Esophagus squamous epithelium (tissue), 5 donors: ENCODE measurements at places on chromosomes 5 and 9.

DNA sequence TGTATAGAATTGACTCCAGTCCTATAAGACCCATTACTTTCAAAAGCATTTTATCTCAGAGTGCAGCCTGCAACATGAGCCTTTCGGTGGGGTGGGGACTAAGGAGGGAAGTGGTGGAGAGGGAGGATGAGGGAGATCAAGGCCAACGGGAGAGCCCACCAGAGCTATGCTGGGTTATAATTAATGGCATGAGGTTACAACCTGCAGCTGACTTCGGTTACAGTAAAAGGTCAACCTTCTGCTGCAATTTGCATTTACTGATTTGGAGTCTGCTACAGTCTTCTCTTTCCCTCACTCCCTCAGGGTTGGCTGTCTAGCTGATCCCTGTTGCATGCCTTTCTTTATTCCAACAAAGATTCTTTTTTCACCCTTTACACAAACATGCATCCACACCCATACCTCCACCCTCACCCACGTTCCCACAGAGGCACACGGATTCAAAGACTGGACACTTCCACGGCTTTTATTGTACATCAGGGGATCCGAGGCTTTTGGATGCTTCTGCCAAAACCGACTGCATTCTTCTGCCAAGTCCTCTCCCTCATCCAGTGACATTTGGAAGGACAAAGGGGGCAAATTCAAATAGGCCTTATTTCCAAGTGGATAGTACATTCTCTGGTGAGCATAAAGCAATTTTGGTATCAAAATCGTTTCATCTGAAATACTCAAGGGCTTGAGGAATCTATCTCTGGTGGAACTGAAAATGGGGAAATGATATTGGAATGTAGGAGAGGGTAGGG, 381.2 kb downstream of the NFIB start:
- DNase-seq: no peak

DNA sequence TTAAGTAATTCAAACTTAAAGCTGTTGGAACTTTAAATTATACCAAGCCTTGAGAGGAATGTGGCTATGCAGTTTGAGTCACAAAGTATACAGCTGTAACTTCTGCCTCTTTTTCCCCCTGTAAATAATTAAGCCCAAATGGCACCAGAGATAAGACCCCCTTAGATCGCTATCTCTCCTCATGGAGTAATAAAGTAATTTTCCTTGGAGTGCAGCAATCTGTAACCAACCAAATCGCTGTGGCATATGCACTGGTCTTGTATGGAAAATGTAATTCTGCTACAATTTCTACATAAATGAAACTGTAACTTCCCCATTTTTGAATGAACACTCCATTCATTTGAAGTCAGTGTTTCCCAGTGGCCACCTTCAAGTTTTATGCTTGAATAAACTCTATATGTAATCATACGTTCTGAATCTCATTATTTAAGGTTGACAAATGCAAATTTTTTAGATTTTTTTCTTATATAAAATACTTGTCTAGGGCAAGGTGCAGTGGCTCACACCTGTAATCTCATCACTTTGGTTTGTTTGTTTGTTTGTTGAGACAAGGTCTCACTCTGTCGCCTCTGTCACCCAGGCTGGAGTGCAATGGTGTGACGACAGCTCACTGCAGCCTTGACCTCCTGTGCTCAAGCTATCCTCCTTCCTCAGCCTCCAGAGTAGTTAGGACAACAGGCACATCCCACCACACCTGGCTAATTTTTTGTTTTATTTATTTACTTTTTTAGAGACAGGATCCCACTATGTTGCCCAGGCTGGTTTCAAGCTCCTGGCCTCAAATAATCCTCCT, 12.3 kb downstream of the SUSD1 start:
- DNase-seq: no peak

DNA sequence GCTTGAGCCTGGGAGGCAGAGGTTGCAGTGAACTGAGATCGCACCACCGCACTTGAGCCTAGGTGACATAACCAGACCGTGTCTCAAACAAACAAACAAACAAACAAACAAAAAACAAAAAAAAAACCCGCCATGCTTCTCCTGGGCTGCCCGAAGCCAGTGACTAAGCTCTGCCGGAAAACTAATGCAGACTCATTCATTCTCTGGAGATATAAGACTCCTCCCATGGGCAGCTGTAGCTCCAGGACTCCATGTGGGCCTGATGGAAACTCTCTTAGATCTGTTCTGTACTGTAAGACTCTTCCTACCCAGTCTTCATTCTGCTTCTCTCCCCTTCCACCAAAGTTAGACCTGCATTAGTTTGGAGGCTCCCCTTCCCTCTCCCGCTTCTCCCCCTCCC, 11.1 kb downstream of the GLDC start:
- DNase-seq: no peak

DNA sequence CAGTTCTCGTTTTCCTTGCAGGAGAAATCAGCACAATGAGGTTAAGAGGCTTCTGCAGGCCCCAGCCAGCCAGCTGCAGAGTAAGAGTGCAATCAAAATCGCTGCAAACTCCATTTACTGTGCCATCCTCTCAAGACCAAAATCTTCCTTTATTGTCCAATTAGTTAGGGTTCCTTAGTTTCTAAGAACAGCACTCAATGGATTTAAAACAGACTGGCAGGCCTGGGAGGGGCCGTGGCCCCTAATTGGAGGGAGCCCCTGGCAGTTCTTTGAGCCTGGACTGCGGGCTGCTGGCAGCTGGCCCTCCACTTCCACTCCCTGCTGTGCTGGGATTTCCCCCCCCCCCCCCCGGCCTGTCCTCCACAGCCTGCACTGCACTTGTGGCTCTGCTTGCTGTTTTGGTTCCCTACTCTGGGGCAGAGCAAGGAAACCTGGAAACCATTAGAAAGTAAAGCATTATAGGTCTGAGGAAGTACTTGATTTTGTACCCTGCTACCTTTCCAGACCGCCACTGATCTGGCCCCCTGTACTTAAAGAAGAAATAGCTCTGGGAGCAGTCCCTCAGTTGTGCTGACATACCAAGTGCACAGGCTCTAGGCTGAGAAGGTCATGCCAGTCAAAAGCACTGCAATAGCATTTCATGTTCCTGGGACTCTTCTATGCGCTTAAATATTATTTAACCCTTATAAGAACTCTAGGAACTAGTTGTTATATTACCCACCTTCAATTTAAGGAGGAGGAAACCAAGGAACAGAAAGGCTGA, 129.0 kb downstream of the APBA1 start:
- no peak for DNase-seq

GRCh38 chr5:159218595-159219023, 9.3 kb upstream of the RNF145 start:
- no peak for DNase-seq

DNA sequence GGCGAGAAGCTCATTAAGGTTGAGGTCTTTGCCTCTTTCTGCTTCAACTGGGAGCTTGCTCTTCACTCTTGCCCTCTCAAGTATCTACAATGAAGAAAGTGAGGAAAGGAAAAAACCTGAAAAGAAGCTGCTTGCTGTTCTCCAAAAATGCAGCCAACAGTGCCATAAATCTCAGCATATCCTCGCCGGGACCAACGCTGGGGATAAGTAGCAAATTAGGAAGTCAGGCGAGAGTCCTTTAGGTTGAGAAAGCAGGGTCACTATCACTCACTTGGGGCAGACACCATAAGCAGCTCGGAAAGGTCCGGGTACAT, 399 bp downstream of the NUP155 start:
- no peak for DNase-seq

DNA sequence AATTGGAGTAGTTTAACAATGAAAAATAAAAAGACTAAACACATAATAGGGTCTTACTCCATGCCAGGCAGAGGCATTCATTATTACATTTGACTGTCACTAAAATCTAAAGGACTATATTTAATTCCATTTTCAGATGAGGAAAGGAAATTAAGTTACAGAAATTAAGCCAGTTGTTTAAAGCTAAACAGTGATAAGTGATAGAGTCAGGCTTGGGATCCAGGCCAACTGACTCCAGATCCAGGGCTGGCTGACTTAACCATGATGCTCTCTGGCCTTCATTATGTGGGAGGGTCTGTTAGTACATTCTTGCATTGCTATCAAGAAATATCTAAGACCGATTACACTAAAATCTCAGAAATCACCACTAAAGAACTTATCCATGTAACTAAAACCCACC, 107.2 kb downstream of the ARHGEF28 start:
- no peak for DNase-seq

GRCh38 chr9:84858364-84858763, 188.8 kb downstream of the NTRK2 start:
- DNase-seq: no peak

DNA sequence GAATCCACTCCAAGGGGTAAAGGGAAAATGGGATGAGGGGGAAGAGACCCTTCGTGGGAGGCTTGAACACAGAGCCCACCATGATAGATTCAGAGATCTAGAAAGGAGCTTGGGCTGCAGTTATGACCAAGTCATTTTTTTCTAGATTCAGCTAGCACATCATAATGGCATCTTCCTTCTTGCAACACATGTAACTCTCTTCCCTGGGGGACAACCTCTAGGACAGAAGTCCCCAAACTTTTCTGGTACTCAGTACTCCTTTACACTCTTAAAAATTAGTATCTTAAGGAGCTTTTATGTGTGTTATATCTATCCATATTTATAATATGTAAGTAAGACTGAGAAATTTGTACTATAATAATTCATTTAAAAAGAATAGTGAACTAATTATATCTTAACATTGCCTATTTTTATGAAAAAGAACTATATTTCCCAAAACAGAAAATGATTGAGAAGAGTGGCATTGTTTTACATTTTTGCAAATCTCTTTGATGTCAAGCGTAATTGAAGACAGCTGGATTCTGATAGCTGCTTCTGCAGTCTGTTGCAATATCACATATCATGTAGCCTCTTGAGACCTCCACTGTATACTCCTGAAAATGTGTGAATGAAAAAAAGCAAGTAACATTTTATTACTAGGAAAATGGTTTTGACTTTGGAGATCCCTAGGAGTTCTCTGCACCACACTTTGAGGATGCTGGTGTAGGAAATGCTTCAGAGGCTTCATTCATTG, 875 bp downstream of the ACO1 start:
- no peak for DNase-seq

- no peak for DNase-seq
Observed at GRCh38 chr5:110851357-110851756, 112.5 kb downstream of the SLC25A46 start.

DNA sequence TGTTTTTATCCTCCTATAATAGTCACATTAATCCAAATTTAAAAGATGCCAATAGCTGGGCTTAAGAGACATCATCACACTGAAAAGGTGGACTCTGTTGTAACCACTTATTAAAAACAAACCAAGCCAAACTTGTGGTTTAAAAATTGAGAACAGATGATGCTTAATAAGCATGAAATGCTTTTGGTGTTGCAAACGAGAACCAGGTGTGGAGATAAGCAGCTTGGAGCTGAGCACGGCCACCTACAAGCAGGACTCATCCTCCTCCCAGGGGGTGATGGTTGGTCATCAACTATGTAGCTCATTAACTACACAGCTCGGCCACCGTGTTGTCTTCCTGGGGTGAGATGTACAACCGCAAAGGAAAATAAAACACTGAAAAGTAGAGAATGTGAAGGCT, 154.4 kb downstream of the NPR3 start:
- DNase-seq: no peak

DNA sequence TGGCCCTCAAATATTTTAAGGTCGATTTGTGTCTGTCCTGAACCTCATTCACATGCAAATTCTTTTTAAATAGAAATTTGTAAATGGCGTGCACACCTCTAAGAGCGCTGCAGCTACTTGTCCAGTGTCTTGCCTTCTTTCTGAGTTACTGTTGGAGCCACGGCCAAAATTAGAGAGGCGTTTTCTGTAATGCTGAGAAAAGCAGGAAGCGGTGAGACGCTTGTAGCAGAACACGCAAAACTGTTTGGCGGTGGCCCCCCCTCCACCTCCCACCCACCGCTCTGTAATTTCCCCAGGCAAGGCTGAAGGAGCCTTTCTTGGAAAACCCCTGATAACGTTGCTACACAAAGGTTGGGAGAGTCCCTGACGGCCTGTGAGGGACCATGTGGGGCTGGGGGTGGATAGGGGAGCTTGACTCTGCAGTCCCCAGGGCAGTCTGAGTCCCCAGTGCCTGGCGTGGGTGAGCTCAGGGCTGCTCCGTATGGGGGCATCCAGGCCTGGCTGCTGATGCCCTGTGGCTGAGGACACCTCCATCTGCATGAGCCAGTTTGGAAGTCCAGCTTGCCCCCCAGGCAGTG, 96.5 kb downstream of the GADD45G start:
- no peak for DNase-seq
